RPMI8226 (cell line): ENCODE measurements at places on chromosomes 1 and 21.

GRCh38 chr1:198122693-198123092 lies 34.1 kb upstream of the NEK7 start:
- DNase-seq = no peak

GRCh38 chr1:150371110-150371509 lies 7.2 kb downstream of the RPRD2 start:
- no peak for DNase-seq

- DNase-seq = peak; percentile 77
Measured at GRCh38 chr1:185934476-185935189, 200.4 kb downstream of the HMCN1 start.

GRCh38 chr1:244496186-244496585 lies 35.1 kb downstream of the CATSPERE start:
- DNase-seq = no peak

DNA sequence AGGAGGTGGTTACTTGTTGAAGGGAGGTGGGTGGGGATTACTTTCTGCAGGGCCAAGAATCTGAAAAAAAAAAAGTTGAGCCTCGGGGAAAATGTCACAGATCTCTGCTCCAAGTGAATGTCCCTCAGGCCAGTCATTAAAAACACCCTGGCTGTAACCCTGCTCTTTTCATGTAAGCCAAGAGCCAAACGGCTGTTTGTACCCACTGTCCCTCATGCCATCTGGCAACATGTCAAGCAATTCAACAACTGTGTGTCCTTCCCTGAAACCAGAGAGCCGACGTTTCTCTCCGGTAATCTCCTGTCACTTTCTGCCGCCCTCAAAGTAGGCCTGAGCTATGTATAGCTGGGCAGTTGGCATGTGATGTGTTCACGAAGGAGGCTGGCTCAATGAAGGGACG lies 14.7 kb downstream of the CASQ2 start:
- DNase-seq = no peak

DNA sequence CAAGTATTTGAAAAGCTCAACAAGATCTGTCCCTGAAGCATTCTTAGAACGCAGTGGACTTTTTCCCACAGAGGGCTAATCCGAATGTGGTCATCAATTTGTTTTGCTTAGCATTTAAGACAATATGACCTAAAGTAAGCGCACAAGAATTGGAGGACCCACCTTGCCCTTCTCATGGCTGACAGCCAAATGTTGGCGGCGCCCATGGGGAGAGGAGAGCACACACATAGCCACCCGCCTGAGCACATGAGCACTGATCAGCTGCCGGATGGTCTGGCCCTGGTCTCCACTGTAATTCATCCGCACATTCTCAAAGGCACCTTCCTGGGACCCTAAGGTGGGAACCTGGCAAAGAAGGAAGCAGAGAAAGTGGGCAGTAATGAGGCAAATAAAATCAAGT lies 52.4 kb downstream of the UBR4 start:
- no peak for DNase-seq

- peak; percentile 0 for DNase-seq
Measured at GRCh38 chr1:234967121-234967520, 161.5 kb downstream of the TOMM20 start.

DNA sequence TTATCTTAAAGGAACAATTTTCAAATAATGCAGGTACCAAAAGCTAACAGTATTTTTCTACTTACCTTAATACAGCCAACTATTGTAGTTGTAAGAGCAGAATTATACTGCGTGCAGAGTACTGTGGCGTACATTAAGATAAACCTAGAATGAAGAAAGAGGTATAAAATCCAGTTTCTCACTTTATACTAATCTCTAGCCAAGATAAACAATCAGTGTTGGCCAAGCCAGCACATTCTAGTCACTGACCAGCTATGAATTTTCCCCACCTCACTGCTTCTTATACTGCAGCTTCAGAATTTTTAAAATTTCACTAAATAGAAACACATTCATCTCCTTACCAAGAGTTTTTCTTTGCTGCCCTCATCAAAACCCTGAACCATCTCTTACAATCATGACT lies 33.6 kb downstream of the SLC35D1 start:
- no peak for DNase-seq
